ENCODE measurements at places on chromosomes 2 and 18. TPM values are rescaled to one million over a fixed set of nuclear protein-coding genes. Genes with fewer than 3 reads are reported as not detected.

Gene UBR3
- total RNA-seq: 46.7 TPM

Gene SERTAD2
- total RNA-seq: 31.8 TPM

Gene ALPG
- total RNA-seq: not detected

Gene POU3F3
- 2.4 TPM for total RNA-seq

Gene ECEL1
- total RNA-seq: not detected

Gene FBXO48
- 2.2 TPM for total RNA-seq

Gene DDX18
- 39.6 TPM for total RNA-seq

Gene INHA
- total RNA-seq: not detected

Gene RGPD3
- total RNA-seq: 0.30 TPM

Gene FTCDNL1
- total RNA-seq: 2.9 TPM

Gene SLC30A3
- 0.15 TPM for total RNA-seq

Gene PROKR1
- total RNA-seq: 0.23 TPM

Gene FAM237A
- total RNA-seq: not detected

Gene EFR3B
- total RNA-seq: 1.8 TPM

Gene LRATD1
- 61.0 TPM for total RNA-seq

Gene TUBA4A
- 522 TPM for total RNA-seq

Gene RGPD8
- 14.8 TPM for total RNA-seq

Gene SLC66A2
- 69.5 TPM for total RNA-seq

Gene C2orf78
- not detected for total RNA-seq

Gene CPLX4
- total RNA-seq: not detected

Gene MFSD6
- total RNA-seq: 184 TPM

Gene ZNF407
- 12.8 TPM for total RNA-seq

Gene C1D
- 11.9 TPM for total RNA-seq

Gene LYPD6B
- 70.2 TPM for total RNA-seq

Gene UGT1A8
- not detected for total RNA-seq
